ENCODE measurements at places on chromosomes 13 and 19. TPM values are rescaled to one million over a fixed set of nuclear protein-coding genes. Genes with fewer than 3 reads are reported as not detected.

Gene ZNF443
- total RNA-seq: 1.2 TPM

Gene KLHL1
- total RNA-seq: not detected

Gene GPR183
- 1.4 TPM for total RNA-seq

- H3K4me1 ChIP-seq: no peaks in the 10 kb centered on the region
- no peak for DNase-seq
- no peaks in the 10 kb centered on the region for H3K27me3 ChIP-seq
- no peak overlapping the region for H3K27ac ChIP-seq
Measured at GRCh38 chr13:66218583-66218982, 1011.6 kb downstream of the PCDH9 start.

- H3K27me3 ChIP-seq: peaks cover 62% of the 10 kb centered on the region
- no peaks in the 10 kb centered on the region for H3K36me3 ChIP-seq
- DNase-seq: no peak
- H3K4me3 ChIP-seq: no peak overlapping the region
- H3K27ac ChIP-seq: no peak overlapping the region
Measured at GRCh38 chr19:31352782-31353651, 3.8 kb upstream of the TSHZ3 start.

- H3K27ac ChIP-seq: no peak overlapping the region
- no peaks in the 10 kb centered on the region for H3K36me3 ChIP-seq
- DNase-seq: no peak
Measured at GRCh38 chr13:59979589-59979988, 184.1 kb downstream of the DIAPH3 start.
